ENCODE measurements at places on chromosomes 16 and 17. TPM values are rescaled to one million over a fixed set of nuclear protein-coding genes. Genes with fewer than 3 reads are reported as not detected.

Gene C17orf100
- 0.59 TPM for total RNA-seq

Gene TAC4
- 0.50 TPM for total RNA-seq

Gene AOC3
- 55.4 TPM for total RNA-seq

Gene TEX19
- not detected for total RNA-seq

Gene CCDC154
- total RNA-seq = 1.5 TPM

Gene LPO
- not detected for total RNA-seq

- no peak for DNase-seq
- H3K27ac ChIP-seq = no peak overlapping the region
- H3K27me3 ChIP-seq = no peaks in the 10 kb centered on the region
- no peak overlapping the region for H3K4me3 ChIP-seq
- H3K4me1 ChIP-seq = no peaks in the 10 kb centered on the region
- no peaks in the 10 kb centered on the region for H3K36me3 ChIP-seq
These were observed 163.4 kb upstream of the ERCC4 start for GRCh38 chr16:13756411-13757140.

GRCh38 chr16:51085271-51085670 is 65.8 kb downstream of the SALL1 start:
- H3K27ac ChIP-seq = no peak overlapping the region
- H3K4me1 ChIP-seq = no peaks in the 10 kb centered on the region
- DNase-seq = no peak

- no peak overlapping the region for H3K27ac ChIP-seq
- DNase-seq = no peak
- peaks cover 12% of the 10 kb centered on the region for H3K4me1 ChIP-seq
- no peaks in the 10 kb centered on the region for H3K36me3 ChIP-seq
These were observed 277.1 kb downstream of the CEP112 start for GRCh38 chr17:65914784-65915342.

DNA sequence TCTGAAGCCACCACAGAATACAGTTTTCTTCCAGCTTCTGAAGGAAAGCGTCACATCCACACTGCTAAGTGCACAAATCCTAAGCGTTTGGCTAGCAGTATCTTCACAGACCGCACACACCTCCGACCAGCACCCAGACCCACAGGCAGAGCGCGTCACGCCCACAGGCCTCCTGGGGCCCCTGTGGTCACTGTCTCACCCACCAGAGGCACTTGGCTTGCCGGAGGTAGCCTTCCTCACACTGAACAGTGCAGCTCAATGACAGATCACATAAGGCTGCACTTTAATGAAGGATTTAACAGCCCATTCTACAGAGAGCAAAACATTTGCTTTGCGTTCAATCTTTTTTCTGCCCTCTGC is 21.2 kb downstream of the SPHK1 start:
- no peaks in the 10 kb centered on the region for H3K27me3 ChIP-seq
- DNase-seq = peak; percentile 16
- H3K4me3 ChIP-seq = no peak overlapping the region
- H3K4me1 ChIP-seq = peaks cover 81% of the 10 kb centered on the region

DNA sequence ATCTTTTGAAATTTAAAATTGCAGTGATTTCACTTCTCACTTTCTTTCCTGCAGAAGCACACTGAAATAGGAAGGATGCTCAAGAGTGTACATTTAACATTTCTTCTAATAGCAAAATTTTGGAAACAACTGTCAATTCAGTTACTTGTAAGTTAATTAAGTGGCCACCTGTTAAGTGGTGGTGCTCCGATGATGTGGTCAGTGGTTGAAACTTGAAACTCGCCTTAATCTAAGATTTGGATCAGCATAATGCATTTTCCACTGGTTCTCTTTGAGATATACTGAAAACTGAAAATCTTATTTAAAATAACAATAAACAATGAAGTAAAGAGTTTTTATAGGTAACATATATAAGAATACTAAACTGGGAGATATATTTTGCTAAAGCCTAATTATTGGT is 7.0 kb upstream of the MYH8 start:
- no peak for DNase-seq
- H3K27me3 ChIP-seq = no peaks in the 10 kb centered on the region
- H3K36me3 ChIP-seq = no peaks in the 10 kb centered on the region
- H3K27ac ChIP-seq = no peak overlapping the region

GRCh38 chr16:85735225-85735635 is 15.7 kb downstream of the C16orf74 start:
- DNase-seq = no peak
- H3K4me3 ChIP-seq = no peak overlapping the region
- H3K4me1 ChIP-seq = no peaks in the 10 kb centered on the region
- no peak overlapping the region for H3K27ac ChIP-seq
- H3K27me3 ChIP-seq = no peaks in the 10 kb centered on the region

- peaks cover 7% of the 10 kb centered on the region for H3K4me1 ChIP-seq
- peak overlapping the region; percentile 43 for H3K4me3 ChIP-seq
- peak overlapping the region; percentile 46 for H3K27ac ChIP-seq
- H3K27me3 ChIP-seq = no peaks in the 10 kb centered on the region
- DNase-seq = peak; percentile 83
- no peaks in the 10 kb centered on the region for H3K36me3 ChIP-seq
These were observed 4.9 kb downstream of the MLKL start for GRCh38 chr16:74695450-74696422.

DNA sequence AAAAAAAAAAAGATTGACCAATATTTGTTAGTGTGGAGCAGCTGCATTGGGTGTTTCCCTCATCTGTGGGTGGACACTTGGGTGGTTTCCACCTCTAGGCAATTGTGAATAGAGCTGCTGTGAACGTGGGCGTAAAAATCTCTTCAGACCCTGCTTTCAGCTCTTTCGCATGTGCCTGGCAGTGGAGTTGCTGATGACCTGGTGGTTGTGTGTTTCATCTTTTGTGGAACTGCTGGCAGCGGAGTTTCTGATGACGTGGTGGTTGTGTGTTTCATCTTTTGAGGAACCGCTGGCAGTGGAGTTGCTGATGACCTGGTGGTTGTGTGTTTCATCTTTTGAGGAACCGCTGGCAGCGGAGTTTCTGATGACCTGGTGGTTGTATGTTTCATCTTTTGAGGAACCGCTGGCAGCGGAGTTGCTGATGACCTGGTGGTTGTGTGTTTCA is 21.4 kb downstream of the ZC3H18 start:
- no peaks in the 10 kb centered on the region for H3K27me3 ChIP-seq
- H3K27ac ChIP-seq = no peak overlapping the region
- H3K36me3 ChIP-seq = peaks cover 10% of the 10 kb centered on the region
- peak; percentile 34 for DNase-seq
- H3K4me1 ChIP-seq = peaks cover 18% of the 10 kb centered on the region
- no peak overlapping the region for H3K4me3 ChIP-seq

- no peak overlapping the region for H3K27ac ChIP-seq
- peaks cover 17% of the 10 kb centered on the region for H3K36me3 ChIP-seq
- no peaks in the 10 kb centered on the region for H3K27me3 ChIP-seq
- H3K4me3 ChIP-seq = no peak overlapping the region
- DNase-seq = no peak
These were observed 29.6 kb downstream of the SGSM2 start for GRCh38 chr17:2366747-2367494.

- H3K36me3 ChIP-seq = no peaks in the 10 kb centered on the region
- H3K4me3 ChIP-seq = no peak overlapping the region
- peak overlapping the region; percentile 65 for H3K27ac ChIP-seq
- peaks cover 40% of the 10 kb centered on the region for H3K4me1 ChIP-seq
- H3K27me3 ChIP-seq = no peaks in the 10 kb centered on the region
- DNase-seq = peak; percentile 56
These were observed 72.7 kb downstream of the GNAO1 start for GRCh38 chr16:56263711-56264608.

- H3K27ac ChIP-seq = peak overlapping the region; percentile 57
- H3K4me3 ChIP-seq = no peak overlapping the region
- no peak for DNase-seq
- H3K4me1 ChIP-seq = peaks cover 19% of the 10 kb centered on the region
- H3K36me3 ChIP-seq = no peaks in the 10 kb centered on the region
These were observed 103.6 kb downstream of the GAS7 start for GRCh38 chr17:10094797-10095196.

DNA sequence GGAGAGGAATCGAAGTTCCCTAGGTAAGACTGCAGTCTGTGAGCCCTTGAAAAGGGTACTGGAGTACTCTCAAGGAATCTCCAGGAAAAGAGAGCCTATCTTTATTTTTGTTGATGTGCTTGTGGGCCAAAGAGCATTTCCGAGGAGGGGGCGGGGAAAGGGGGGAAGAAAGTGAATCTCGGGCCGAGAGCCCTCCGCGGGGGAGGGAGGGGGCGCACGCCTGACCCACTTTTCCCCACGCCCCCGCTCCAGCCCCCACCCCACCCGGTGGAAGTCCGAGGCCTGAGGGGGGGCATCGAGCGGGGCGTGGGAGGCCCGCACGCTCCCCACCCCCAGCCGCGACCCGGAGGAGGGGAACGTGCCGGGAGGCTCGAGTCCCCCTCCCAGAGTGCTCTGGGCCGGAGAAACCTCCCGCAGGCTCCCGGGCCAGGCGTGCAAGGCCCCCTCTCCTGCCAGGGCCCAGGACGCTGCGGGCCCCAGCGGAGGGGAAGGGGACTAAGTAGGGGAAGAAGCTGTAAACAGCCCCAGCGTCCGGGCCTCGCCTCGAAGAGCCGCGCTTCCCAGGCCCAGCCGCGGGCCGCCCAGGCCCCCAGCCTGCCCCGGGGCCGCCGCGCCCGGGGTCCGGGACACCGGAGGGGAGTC is 444 bp downstream of the HELZ start:
- peak overlapping the region; percentile 87 for H3K4me3 ChIP-seq
- peak overlapping the region; percentile 88 for H3K27ac ChIP-seq
- H3K4me1 ChIP-seq = peaks cover 18% of the 10 kb centered on the region
- H3K36me3 ChIP-seq = no peaks in the 10 kb centered on the region

- H3K4me3 ChIP-seq = no peak overlapping the region
- no peaks in the 10 kb centered on the region for H3K4me1 ChIP-seq
- DNase-seq = no peak
- H3K27me3 ChIP-seq = no peaks in the 10 kb centered on the region
- no peaks in the 10 kb centered on the region for H3K36me3 ChIP-seq
These were observed 800.8 kb downstream of the CDH11 start for GRCh38 chr16:64321066-64321465.

DNA sequence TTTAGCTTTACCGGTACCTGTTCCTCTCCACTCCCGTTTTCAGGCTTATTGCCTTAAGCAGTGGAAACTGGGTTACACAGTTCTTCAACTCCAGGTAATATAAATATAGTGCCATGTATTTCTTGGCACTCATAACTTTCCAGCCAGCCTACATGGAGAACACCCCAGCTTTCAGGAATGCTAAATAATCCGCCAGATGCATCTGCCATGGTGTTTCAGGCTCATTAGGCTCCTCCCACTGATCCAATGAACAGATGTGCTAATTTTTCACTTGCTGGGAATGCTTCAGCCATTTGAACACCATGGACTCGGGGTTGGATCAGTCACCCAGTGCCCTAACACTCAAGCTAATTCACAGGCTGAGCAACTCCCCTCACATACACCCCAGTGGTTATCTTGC is 4.6 kb downstream of the ANKFN1 start:
- H3K27me3 ChIP-seq = peaks cover 11% of the 10 kb centered on the region
- no peaks in the 10 kb centered on the region for H3K36me3 ChIP-seq
- DNase-seq = no peak
- no peak overlapping the region for H3K27ac ChIP-seq
- H3K4me3 ChIP-seq = no peak overlapping the region

DNA sequence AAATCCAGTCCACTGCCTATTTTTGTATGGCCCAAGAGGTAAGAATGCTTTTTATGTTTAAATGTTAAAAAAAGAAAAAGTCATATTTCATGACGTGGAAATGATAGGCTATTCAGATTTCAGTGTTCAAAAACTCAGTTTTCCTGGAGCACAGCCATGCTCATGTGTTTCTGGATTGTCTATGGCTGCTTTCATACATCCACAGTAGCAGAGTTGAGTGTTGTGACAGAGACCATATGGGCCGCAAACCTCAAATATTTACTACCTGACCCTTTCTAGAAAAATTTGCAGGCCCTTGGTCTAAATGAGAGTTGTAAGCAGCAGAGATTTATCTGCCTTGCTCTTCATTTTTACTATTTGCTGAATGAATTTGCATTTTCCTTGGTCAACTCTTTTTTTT is 264.1 kb downstream of the CBLN1 start:
- no peak overlapping the region for H3K4me3 ChIP-seq
- no peak overlapping the region for H3K27ac ChIP-seq
- no peaks in the 10 kb centered on the region for H3K4me1 ChIP-seq
- H3K27me3 ChIP-seq = no peaks in the 10 kb centered on the region

GRCh38 chr16:10921536-10922327 is 20.5 kb downstream of the DEXI start:
- peaks cover 40% of the 10 kb centered on the region for H3K4me1 ChIP-seq
- H3K27ac ChIP-seq = peak overlapping the region; percentile 86
- H3K36me3 ChIP-seq = peaks cover 100% of the 10 kb centered on the region
- no peak for DNase-seq
- H3K4me3 ChIP-seq = no peak overlapping the region
- no peaks in the 10 kb centered on the region for H3K27me3 ChIP-seq

DNA sequence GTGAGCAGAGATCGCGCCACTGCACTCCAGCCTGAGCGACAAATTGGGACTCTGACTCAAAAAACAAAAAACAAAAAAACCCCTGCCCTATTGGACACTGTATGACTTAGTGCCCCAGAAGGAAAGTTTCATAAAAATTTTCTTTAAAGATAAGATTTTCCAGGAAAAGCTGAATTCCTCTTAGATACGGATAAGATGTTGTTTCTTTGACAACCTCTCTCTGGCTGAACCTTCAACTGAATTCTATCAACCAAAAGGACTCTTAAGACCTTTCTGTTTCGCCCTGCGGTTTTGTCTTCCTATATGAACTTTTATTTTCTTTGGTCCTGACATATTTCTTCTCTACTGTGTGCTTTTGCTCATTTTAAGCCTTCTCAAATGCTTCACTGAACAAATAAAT is 35.8 kb downstream of the CPPED1 start:
- H3K36me3 ChIP-seq = no peaks in the 10 kb centered on the region
- no peak overlapping the region for H3K27ac ChIP-seq
- H3K27me3 ChIP-seq = no peaks in the 10 kb centered on the region

- no peaks in the 10 kb centered on the region for H3K27me3 ChIP-seq
- peak; percentile 22 for DNase-seq
- H3K36me3 ChIP-seq = peaks cover 5% of the 10 kb centered on the region
These were observed 365.7 kb downstream of the SEC14L1 start for GRCh38 chr17:77506371-77506991.

GRCh38 chr17:81402981-81403467 is 7.8 kb downstream of the BAHCC1 start:
- peaks cover 77% of the 10 kb centered on the region for H3K4me1 ChIP-seq
- DNase-seq = no peak
- no peaks in the 10 kb centered on the region for H3K27me3 ChIP-seq
- peak overlapping the region; percentile 39 for H3K4me3 ChIP-seq
- no peaks in the 10 kb centered on the region for H3K36me3 ChIP-seq

- no peak overlapping the region for H3K4me3 ChIP-seq
- H3K4me1 ChIP-seq = no peaks in the 10 kb centered on the region
- H3K27me3 ChIP-seq = no peaks in the 10 kb centered on the region
- DNase-seq = no peak
- H3K27ac ChIP-seq = no peak overlapping the region
These were observed 54.7 kb downstream of the HS3ST3B1 start for GRCh38 chr17:14355556-14355955.

GRCh38 chr17:27533874-27534815 is 77.9 kb downstream of the KSR1 start:
- no peak overlapping the region for H3K4me3 ChIP-seq
- H3K4me1 ChIP-seq = peaks cover 2% of the 10 kb centered on the region
- no peaks in the 10 kb centered on the region for H3K27me3 ChIP-seq
- no peak for DNase-seq
- no peaks in the 10 kb centered on the region for H3K36me3 ChIP-seq

- H3K36me3 ChIP-seq = peaks cover 6% of the 10 kb centered on the region
- H3K27me3 ChIP-seq = no peaks in the 10 kb centered on the region
- peaks cover 24% of the 10 kb centered on the region for H3K4me1 ChIP-seq
- no peak for DNase-seq
- H3K4me3 ChIP-seq = no peak overlapping the region
- H3K27ac ChIP-seq = no peak overlapping the region
These were observed 68.7 kb downstream of the N4BP1 start for GRCh38 chr16:48541108-48541786.

All from heart left ventricle (tissue), 16 donors.